ENCODE measurements at places on chromosomes 3 and 15.
A peak's percentile ranks its signal among the peaks of the same experiment; 100 is the strongest.

- DNase-seq, result no peak
These were observed 60.0 kb downstream of the AAGAB start for GRCh38 chr15:67194171-67195114.

DNA sequence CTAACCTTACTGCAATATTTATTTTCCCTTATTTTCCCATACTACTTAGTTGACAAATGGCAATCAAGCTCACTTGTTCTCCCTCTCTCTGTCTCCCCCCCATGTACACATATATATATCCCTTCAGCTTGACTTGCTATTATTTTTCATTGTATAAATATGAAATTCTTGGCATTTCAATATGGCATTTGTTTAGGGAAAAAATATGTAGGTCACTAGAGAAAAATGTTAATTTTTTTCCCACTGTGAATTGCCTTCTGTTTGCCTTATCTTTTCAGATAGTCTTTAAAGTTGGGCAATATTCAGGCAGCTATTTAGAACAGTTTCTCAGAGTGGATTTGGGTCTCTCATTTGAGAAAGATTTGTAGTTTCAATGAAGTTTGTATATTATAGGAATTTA, 62.8 kb upstream of the UTS2B start:
- no peak for DNase-seq

GRCh38 chr15:44468709-44469385, 41.4 kb downstream of the CTDSPL2 start:
- no peak for DNase-seq

DNA sequence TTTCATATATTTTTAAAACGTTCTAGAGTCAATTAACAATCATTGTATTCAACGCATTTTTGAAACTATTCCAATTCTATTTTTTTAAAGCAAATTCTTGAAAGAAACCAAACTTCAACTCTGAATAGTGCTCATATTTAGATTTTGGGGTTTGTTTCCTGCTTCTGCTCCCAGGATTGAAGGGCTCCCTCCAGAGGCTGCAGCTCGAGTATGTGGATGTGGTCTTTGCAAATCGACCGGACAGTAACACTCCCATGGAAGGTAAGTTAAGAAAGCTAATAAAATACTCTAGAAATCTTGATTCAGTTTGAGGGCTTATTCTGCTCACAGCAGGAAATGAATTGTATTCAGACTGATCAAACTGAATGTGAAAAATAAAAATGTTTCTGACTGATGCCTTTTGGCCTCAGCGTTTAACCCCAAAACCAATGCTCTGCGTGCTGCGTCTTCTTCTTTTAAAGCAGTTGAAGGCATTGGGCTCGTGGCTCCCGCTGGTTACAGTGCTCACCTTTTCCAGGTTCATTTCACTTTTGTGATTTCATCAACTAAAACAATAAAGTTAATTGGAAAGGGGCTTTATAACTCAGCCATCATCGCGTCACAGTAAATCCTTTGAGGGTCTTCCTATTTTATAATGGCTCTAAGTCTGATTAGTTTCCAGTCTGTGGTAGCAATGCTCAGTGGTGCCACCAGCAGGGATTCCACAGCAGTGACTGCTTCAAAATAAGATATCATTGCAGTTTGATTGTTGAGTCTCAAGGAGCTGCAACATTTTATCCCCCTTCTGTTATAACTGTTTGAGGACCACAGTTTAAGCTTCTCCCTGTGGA, 80.1 kb downstream of the SSR3 start:
- peak; percentile 26 for DNase-seq

- no peak for DNase-seq
These were observed 4.2 kb upstream of the MEIS2 start for GRCh38 chr15:37104424-37104981.

DNA sequence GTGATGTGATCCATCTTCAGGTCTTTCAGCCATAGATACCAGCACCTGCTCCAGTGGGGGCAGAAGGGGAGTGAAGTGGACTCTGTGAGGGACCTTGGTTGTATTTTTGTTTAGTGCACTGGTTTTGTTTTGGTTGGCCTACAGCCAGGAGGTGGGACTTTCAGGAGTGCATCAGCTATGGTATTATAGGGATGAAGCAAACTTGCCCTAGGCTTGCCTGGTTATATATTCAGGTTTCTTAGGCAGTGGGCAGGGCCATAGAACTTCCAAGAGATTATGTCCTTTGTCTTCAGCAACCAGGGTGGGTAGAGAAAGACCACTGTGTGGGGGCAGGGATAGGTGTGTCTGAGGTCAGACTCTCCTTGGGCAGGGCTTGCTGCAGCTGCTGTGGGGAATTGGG, 337.3 kb upstream of the SGO1 start:
- no peak for DNase-seq

- no peak for DNase-seq
These were observed 56.5 kb upstream of the TMEM115 start for GRCh38 chr3:50415816-50416215.

- DNase-seq, result no peak
These were observed 14.2 kb downstream of the NR1D2 start for GRCh38 chr3:23959135-23959900.

DNA sequence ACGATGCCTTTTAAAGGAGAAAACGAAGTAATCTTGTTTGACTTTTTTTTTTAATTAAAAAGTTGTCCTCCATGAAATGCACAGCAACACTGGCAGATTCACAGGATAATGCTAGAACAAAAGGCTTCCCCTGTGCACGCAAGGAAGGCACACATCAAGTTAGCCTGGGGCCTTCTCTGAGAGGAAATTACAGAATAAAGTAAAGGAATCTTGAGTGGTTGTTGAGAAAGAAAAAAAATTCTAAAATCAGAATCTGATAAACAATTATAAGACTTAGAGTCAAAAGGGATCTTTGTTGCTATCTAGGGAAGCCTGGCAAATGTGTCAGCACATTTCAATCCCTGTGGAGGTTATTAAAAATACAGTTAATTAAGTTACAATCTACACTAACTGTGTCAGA, 946.0 kb downstream of the IGSF11 start:
- no peak for DNase-seq

- DNase-seq, result no peak
These were observed 104.1 kb downstream of the TBC1D5 start for GRCh38 chr3:17638356-17638755.

GRCh38 chr15:83192742-83193141, 14.9 kb downstream of the HDGFL3 start:
- no peak for DNase-seq

DNA sequence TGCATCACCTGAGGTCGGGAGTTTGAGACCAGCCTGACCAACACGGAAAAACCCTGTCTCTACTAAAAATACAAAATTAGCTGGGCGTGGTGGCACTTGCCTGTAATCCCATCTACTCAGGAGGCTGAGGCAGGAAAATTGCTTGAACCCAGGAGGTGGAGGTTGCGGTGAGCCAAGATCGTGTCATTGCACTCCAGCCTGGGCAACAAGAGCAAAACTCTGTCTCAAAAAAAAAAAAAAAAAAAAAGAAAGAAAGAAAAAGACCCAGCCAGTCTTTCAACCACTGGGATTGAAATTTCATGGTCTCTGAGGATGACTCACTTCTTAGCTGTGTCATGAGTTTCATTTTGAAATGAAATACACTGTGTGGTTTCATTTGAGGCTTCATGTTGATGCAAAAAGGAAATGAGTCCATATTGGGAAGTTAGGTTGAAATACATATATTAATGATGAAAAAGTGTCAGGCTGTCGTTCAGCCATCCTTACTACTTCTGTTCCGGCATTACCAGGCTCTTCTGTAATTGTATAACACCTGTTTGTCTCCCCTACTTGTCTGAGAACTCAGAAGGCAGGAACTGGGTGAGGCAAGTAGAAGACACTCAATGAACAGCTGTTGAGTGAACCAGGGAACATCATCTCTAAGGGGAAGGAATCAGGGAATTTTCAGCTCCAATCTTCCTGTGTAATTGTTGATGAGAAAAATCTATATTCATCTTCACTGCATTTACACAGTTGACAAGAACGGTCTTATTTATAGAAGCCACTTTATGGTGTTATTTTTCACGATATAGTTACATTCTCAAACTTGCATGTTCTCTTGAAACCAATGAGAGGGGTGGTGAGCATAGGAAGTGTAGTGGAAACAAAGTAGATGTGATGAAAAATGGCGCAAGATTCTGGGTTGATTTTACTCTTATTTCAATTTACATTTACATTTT, 87.4 kb downstream of the NFKBIZ start:
- no peak for DNase-seq

GRCh38 chr15:100725121-100726069, 123.0 kb downstream of the ASB7 start:
- DNase-seq, result no peak

DNA sequence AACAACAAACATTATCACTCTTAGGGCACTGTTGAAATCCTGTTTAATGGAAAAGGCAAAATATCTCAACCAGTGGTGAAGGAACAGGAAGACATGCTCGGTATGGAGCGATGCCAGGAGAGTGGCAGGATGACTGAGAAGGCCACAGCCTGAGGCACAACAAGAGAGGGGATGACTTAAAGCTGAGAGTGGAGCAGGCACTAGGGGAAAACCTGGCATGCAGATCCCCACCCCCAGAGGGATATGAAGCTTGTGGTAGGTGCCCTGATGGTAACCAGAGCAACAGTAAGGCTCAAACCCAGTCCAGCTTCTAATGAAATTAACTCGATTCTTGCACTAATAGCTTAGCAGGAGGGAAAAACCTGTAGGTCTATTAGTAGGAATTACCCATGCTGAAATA, 40.4 kb downstream of the LYSMD4 start:
- no peak for DNase-seq

- no peak for DNase-seq
These were observed 86.2 kb downstream of the ASB7 start for GRCh38 chr15:100688549-100689120.

DNA sequence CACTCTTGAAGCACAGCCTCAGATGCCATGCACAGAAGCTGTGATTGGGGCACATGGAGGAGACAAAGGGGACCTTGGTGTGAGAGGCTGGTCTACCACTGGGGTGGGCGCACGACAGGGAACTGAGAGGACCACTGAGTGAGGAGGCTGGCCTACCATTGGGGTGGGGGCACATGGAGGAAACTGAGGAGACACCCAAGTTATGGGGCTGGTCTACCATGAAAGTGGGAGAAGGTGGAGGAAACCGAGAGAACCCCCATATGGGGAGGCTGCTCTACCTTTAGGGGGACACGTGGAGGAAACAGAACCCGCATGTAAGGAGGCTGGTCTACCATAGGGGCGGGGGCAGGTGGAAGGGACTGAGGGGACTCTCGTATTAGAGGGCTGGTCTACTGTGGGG, 153.4 kb downstream of the FBLN2 start:
- no peak for DNase-seq

DNA sequence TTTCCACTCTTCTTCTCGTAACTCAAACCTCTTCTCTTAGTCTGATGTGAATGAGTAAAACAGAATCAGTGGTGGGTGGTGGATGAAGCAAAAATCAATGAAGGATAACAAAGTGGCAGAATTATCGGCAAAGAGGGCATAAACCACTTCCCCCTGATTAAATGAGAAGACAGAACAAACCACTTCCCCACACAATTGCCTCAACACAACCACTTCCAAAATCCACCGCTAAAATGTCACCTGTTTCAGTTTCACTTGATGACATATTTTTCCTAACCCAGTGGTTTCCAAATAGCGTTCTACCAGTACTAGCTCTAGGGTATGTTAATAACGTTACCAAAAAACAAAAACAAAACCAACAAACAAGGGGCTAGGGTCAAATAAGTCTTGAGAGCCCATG, 478.7 kb upstream of the WNT5A start:
- DNase-seq, result no peak

GRCh38 chr3:57544181-57545125, at the start of gene DNAH12:
Gene DNAH12, minus strand, starts transcription at chr3:57544344. Its CDS starts 1,474 bp downstream, at chr3:57542870.
- DNase-seq, result no peak

DNA sequence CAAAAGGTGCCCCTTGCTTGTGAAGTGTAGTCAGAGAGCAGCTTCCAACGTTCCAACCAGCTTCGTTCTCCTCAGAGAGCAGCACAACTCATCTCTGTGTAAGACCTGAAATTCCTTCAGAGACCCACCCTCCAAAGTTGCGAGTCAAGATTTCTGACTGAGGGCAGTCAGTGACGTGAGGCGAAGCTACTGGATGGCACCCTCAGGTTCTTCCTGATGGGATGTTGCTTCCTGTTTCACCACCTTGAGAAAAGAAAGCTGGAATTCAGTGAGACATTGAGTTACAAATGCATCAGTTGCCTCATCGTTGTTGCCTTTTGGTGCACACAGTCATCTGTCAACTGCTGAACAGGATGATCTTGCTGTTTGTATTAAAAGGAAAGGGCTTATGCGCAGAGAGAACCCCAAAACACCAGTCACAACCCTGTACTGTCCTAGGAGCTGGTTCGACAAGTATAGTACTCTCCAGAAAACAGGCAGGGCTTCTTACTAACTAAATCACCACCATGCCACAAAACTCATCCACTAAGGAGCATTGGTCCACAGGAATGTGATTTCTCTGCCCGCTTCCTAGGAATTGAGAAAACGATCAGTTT, at the start of gene CERS3:
TSS of gene CERS3 (minus strand) at position 118 of the 596 bp plus-strand sequence. CDS start 27,101 bp downstream, outside the sequence.
- no peak for DNase-seq

DNA sequence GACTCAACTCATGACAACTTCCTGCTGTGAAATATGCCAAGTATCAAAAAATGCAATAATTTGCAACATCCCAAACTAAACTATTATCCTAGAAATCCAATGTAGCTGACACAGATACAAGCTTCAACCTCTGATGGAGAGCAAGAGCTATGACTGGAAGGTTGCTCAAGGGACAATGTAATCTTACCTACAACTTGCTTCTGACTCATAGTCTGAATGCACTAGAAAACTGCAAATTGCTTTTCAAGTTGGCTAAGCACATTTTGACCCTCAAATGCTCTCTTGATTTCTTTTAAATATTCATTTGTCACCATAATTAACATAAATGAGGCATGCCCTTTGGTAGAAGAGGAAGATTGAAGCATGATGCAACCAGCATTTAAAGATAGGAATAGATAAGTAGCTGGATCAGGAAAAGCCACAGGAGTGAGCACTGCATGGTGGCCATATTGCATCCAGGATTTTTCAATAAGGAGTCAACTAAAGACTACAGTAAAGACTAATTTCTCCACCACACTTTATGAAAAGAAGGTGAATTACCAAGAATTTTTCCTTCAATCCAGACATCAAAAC, 630.8 kb upstream of the GBE1 start:
- no peak for DNase-seq

DNA sequence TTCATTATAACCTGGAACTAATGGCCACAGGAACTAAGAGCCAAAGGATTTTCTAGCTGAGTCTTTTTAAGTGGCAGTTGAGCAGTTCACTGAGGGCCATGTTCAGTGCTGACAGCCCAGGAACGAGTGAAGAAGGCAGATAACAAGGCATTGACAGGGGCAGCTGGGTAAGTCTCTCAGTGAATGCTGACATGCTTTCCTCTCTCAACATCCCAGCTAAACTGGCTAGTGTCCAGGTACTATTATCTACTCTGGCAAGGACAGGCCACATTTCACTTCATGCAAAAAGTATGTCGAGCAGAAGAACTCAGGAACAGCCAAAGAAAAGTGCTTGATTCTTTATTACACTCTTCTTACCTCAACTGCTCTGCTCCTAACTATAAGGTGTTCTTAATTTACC, 515.9 kb downstream of the NLGN1 start:
- peak; percentile 63 for DNase-seq

Measured in globus pallidus (tissue), 1 donor.